Posterior cingulate gyrus (tissue), 11 donors: ENCODE measurements at places on chromosomes 11 and 22.

DNA sequence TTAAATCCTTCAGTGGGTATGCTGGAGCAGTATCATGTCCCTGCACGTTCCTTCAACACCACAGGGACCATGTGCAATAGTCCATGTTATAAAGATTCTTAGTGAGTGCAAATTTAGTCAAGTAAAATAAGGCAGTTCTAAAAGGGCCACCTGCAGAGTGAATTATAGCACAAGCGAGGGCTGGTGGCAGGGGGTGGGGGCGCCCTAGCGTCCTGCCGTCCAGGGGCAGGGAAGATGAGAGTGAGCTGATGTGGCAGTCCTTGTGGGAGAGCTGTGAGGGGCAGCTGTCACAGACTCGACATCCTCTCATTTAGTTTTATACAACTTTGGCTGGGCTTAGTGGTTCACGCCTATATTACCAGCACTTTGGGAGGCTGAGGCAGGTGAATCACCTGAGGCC, 29.1 kb downstream of the FAM118A start:
- DNase-seq: no peak

- no peak for DNase-seq
Observed at GRCh38 chr11:17558025-17558780, 11.1 kb downstream of the OTOG start.

- DNase-seq: no peak
Observed at GRCh38 chr11:12389676-12390657, 12.6 kb downstream of the PARVA start.

- no peak for DNase-seq
Observed at GRCh38 chr11:35214792-35215193, 75.8 kb downstream of the CD44 start.

GRCh38 chr11:10066441-10066840, 227.6 kb downstream of the SBF2 start:
- DNase-seq: no peak

DNA sequence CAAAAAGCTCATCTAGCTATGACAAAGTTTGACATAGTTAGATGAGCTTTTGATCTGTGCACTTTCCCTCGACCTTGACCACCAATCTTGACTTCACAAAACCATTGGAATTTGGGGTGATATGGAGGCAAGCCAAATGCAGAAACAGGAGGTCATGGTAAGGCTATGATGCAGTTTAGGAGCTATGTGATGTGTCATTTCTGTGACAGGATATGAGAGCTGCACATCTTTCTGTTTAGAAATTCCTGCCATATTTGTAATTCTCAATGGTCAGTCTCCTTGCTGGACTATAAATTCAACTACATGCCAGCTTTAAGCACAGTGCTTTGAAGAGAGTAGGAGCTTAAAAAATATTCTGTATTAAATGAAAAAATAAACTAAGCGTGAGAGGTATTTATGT, 12.9 kb downstream of the OR51B6 start:
- DNase-seq: no peak

DNA sequence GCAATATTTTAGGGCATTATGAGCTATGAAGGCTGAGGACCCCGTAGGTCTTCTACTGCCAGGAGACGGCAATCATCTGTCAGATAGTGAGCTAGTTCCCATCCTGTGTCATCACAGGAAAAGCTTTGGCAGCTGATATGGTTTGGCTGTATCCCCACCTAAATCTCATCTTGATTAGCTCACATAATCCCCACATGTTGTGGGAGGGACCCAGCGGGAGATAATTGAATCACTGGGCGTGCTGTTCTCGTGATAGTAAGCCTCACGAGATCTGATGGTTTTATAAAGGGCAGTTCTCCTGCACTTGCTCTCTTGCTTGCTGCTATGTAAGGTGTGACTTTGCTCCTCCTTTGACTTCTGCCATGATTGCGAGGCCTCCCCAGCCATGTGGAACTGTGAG, 18.1 kb downstream of the CSRP3 start:
- DNase-seq: no peak

DNA sequence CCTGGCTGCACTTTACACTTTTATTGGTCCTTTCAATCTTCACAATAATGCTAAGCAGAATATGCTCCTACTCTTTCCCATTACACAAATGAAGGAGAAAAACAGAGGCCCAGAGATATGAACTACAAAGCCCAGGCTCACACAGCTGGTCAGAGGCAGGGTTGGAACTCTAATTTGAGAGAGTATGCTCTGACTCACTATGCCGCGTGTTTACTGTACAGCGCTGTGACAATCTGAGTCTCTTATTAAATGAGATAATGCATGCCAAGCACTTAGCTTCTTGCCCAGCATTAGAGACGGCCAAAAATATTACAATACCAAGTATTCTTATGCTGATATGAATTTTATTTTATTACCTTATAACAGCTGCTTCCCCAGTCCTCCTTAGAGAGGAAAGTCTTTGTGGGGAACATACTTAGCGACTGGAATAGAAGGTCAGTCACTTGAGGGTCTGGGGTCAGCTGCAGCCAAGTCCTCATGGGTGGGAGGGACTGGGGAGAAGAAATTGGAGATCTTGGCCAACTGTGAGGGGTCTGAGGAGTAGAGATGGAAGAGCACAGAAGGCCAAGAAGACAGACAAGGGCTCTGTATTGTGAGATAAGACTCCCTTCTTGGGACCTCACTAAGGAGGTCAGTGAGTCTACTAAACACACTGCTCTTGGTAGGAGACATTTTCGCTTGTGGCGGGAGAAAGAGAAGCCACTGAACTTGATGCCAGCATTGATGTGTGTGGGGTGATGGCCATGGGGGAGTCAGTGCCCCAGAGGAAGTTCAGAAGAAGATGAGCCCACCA, 150.8 kb upstream of the TIMP3 start:
- no peak for DNase-seq

- DNase-seq: peak; percentile 64
Observed at GRCh38 chr11:116073854-116074837, 569.9 kb upstream of the CADM1 start.

DNA sequence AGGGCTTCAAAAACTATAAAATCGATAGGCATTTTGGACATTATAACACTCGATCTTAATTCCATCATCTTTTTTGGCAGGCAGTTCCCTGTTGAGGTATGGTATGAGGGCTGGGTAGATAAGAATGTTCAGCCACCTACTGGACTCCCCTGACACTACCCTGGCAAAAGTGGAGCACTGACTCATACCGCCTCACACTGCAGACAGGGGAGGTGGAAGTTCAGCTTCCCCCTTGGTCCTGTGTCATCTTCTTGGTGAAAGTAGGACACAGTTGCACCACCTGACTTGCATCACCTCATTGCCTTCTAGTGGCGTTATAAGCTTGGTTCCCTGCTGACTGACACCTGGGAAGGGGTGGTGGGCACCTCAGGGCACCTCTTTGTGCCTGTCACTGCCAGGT, 30.4 kb downstream of the PAAF1 start:
- DNase-seq: no peak

- no peak for DNase-seq
Observed at GRCh38 chr11:116348226-116348625, 424.6 kb downstream of the BUD13 start.

DNA sequence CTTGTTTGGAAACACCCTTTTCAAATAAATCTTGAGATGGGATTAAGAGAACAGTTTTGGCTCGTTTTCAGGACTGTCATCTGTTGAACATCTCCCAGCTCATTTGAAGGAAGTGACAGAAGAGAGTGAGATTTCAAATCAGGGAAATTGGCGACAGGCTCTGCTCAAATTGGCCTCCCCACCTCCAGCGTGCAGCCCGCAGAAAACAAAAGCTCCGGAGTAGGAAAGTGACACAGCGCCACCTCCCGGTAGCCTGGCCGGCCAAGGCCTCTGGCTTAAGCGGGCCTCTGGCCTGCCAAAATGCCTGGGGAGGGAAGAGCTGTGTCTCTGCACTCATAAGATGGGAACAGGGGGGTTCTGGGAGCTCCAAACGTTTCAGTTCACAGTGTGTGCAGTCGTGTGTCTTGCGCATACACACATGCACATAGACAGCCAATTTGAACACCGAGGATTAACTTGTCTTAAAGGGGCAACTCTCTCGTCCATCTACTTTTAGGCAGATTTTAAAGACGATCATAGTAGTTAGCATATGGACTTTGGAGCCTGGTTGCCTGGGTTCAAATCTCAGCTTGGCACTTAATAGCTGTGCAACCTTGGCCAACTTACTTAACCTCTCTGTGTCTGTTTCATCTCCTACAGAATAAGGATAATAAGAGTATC, 132.7 kb upstream of the RCN1 start:
- peak; percentile 39 for DNase-seq

DNA sequence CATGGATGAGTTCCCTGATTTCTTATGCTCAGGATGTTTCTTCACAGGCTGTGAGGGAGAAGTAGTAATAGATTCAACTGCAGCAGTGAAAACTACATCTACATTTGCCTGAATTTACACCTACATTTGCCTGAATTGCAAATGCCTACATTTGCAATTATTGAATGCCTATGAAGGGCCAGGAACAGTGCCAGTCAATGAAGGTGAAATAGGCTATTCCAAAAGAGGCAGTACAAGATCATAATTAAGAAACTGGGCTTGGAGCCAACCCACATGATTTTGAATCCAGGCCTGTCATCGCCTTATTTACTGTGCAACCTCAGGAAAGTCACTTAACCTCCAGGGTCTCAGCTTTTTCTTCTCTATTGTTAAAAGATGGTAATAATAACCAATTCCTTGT, 1353.3 kb downstream of the FAM181B start:
- no peak for DNase-seq

GRCh38 chr11:66101066-66101464, 31.0 kb downstream of the PACS1 start:
- DNase-seq: no peak

- no peak for DNase-seq
Observed at GRCh38 chr22:32800994-32801536, 440 bp upstream of the TIMP3 start.

DNA sequence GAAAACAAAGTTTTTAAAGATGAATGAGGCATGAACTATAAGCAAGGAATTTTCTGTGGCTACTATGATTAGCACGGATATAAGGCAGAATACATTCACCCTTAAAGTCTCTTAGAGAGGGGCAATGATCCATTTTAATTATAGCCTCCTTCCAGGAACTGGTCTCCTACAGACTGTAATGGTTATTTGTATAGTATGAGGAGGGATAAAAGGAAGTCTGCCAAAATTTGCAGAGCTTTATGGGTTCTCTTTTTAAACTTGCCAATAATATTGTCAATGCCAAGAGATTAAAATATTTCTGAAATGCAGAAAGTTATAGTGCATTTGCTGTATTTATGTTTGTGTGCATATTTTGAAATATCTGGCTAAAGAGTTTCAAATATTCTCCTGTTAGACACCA, 271.4 kb upstream of the LUZP2 start:
- no peak for DNase-seq

GRCh38 chr11:44046182-44046581, 1.6 kb upstream of the ACCSL start:
- DNase-seq: no peak

- no peak for DNase-seq
Observed at GRCh38 chr11:61895046-61895717, 3.8 kb upstream of the FADS3 start.

DNA sequence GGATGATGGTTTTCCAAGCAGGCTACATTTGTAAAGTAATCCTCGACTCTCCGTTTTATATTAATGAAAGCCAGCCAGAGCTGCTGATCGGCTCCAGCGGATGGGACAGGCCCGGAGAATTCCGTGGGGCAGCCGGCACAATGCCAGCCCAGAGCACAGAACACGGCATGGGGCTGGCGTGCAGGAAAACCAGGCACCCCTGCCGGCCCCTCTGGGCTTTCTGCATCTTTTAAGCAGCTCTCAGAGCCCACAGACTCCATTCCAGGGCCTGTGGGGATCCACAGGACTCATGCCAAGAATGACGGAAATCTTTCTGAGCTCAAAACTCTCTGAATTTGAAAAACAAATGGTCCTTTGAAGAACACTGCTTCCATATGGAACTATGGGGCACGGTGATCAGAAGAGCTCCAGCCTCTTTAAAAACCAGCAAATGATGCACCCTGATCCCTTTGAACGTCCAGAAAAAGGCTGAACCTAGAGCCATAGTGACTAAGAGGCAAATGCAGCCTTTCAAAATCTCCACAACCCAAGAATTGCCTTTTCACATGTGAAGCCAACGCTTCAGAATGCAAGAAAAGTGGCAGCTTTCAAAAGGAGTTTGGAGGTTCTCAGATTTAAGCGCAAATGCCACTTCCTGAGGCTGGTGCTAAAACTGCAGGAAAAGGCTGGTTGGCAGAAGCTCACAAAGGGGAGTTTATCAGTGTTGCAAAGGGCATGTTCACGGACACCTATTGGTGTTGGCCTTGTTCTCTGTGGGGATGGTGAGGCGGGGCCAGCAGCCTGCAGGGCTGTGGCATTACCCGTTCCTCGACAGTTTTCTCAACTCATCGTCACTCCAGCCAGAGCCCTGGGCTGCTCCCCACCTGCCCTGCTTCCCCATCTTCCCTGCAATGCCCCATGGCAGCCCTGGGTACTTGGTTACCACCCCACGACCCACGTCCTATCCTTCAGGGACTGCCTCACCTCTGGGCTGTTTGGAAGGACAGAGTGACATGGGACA, 212.5 kb downstream of the CTTN start:
- no peak for DNase-seq

GRCh38 chr11:126506789-126507188, 151.3 kb downstream of the ST3GAL4 start:
- no peak for DNase-seq
